ENCODE measurements at places on chromosomes 7 and 10.

- DNase-seq: no peak
Observed at GRCh38 chr10:45382591-45382990, 8.6 kb downstream of the ALOX5 start.

- DNase-seq: no peak
Observed at GRCh38 chr10:72419241-72419640, 64.5 kb upstream of the DNAJB12 start.

DNA sequence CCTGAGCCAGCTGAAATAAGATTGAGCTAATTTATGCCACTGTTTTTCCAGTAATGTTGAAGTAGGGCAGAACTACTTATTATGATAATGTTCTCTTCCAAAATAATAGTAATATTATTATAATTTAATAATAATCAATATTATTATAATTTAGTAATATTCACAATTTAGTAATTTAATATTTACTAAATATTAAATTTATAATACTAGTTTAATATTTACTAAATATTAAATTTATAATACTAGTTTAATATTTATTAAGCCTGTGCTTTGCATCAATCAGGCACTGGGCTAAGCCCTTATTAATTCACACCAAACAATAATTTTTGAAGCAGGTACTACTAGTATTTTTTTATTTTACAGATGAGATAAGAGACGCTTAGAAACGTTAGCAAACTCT lies 170.1 kb downstream of the BBS9 start:
- no peak for DNase-seq

DNA sequence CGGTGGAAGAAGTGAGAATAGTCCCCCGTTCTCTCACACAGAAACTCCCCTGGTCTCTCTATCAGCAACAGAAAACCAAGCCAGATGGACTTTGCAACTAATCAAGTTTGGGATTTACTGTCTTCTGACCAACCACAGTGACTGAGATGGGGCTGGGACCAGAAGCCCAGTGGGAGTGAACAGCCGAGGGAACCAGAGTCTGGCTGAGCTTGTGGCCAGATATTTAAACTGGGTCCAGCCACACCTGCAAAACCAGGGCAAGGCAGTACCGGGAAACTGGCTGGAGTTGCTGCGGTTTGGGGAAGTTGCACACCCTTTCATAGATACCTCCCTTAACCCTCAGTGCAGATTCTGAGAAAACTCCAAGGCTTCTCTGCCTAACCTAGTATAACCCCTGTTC lies 6.0 kb downstream of the GSTK1 start:
- DNase-seq: no peak

DNA sequence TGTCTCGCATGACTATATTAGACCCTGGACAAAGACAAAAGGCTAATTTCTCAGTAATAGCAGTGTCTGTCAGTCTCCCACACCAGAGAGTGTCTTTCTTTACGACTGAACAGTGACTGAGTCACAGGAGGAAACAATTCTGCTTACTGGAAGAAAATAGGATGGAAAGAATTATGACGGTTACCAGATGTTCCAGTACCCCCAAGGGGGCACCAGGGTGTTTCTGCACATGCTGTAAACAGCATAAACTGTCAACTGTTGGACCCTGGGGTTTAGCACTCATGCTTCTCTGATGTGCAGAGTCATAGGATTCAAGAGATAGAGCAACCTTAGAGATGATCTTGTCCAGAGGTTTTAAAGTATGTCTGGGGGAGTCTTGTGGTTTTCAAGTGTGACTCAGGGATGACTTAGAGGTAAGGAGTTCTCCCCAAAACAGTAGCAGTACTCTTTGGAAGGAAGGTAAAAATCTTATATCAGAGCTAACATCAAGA lies 291.7 kb downstream of the THSD7A start:
- DNase-seq: no peak

DNA sequence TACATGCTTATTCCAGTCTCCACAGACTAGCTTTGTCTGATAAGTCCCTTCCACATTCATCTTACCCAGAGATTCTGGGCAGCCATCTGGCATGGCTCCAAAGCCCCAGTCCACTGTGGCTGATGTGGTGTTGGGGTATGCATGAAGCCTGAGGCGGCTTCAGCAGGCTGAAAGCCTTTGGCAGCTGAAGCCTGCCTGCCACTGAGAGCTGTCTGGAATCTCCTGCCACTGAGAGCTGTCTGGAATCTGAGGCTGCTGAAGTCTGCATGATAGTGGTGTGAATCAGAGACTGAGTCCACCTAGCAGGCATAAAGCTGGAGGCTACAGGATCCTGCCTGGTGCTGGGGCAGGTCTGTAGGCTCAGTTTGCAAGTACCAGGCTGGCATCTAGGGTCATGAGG lies 87.1 kb downstream of the DYNC1I1 start:
- DNase-seq: no peak

GRCh38 chr10:77320971-77321471 lies 316.6 kb downstream of the KCNMA1 start:
- no peak for DNase-seq

All from right forelimb (tissue), 1 donor.